Natural killer cell (primary cell): ENCODE measurements at places on chromosomes 12 and 14. TPM values are rescaled to one million over a fixed set of nuclear protein-coding genes. Genes with fewer than 3 reads are reported as not detected.

The IGF1 gene
- 0.48 TPM for total RNA-seq

The RDH12 gene
- not detected for total RNA-seq

The FOXN4 gene
- not detected for total RNA-seq

The OVCH1 gene
- total RNA-seq = not detected

The SMCO2 gene
- not detected for total RNA-seq

DNA sequence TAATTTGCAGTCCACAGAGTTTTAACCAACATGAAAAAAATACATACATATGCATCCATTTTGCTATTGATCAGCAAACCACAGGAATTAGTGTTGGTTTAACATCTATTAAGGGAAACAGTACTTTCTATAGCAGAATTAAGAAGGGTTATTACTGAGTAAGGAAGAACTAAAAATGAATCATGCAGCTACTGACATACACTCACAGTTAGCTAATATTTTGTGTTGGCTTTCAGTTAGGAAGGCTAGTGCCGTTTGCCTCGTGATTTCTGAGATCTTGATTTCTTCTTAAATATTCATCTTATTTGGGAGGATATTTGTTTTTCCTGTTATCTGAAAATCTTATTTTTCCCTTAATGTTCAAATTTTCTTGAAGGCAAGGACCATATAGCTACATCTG lies 423.4 kb downstream of the NOVA1 start:
- no peak overlapping the region for H3K27ac ChIP-seq
- no peak for DNase-seq
- H3K36me3 ChIP-seq = no peaks in the 10 kb centered on the region
- no peak overlapping the region for H3K4me3 ChIP-seq

GRCh38 chr12:110563702-110564470 lies 19.2 kb downstream of the PPTC7 start:
- H3K27me3 ChIP-seq = no peaks in the 10 kb centered on the region
- no peak for DNase-seq
- H3K27ac ChIP-seq = peak overlapping the region; percentile 44
- peaks cover 34% of the 10 kb centered on the region for H3K4me1 ChIP-seq

DNA sequence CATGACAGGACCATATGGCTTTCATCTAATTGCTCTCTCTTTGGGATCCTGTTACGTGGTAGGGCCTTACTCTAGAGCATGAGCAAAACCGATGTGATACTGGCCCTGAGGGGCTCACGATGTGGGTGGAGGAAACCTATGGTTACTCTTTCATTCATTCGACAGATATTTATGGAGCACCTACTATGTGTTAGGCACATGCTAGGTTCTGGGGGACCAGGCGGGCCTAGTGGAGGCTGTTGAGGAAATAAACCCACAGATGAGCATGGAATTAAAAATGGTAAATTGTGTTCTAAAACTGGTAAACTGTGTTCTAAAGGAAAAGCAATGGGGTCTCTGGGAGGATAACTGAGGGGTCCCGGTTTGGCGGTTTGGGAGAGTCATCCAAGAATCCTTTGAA lies 14.8 kb downstream of the SH2B3 start:
- peaks cover 28% of the 10 kb centered on the region for H3K36me3 ChIP-seq
- DNase-seq = no peak
- peaks cover 17% of the 10 kb centered on the region for H3K4me1 ChIP-seq
- H3K4me3 ChIP-seq = no peak overlapping the region
- H3K27me3 ChIP-seq = no peaks in the 10 kb centered on the region

DNA sequence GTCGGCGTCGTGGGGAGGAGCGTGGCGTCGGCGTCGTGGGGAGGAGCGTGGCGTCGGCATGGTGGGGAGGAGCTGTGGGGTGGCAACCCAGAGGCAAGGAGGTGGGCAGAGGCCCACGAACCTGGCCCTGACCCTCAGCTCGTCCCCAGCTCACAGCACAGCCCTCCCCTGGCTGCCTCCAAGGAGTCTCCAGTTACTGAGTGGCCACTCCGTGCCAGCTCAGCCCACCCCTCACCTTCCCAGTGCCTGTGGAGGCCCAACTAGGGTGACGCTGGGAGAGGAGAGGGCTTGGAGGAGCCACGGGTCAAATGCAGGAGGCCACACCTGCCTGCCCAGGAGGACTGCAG lies 5.8 kb downstream of the ADSS1 start:
- no peaks in the 10 kb centered on the region for H3K27me3 ChIP-seq
- H3K27ac ChIP-seq = no peak overlapping the region
- no peaks in the 10 kb centered on the region for H3K36me3 ChIP-seq
- no peak for DNase-seq
- no peak overlapping the region for H3K4me3 ChIP-seq

DNA sequence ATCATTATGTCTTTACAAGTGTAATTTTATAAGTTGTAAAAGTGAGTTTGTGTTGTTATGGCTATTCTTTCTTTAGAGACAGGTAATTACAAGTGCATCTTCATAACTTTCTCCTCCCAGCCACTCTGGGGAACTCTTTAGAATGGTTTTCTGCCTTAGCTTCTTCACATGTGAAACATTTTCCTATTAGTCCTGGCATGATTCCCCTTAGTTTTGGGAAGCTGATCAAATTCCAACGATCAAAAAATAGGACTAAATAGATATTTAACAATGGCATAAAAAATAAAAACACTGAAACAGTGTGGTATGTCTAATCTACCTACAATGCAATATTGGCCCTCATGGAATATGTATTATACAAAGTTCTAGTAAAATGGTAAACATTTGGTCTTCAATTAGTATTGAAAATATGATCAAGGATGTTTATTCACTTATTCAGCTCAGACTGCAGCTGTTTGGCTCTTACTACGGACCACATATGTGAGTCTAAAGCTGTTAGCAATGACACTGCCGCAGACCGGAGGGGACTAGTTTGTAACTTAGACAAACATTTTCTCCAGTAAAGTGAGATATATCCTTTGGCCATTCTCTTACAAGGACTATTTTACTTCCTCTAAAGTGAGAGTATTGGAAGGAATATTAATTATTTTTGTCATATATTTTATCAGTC lies 890.8 kb upstream of the USP15 start:
- no peak overlapping the region for H3K27ac ChIP-seq
- no peaks in the 10 kb centered on the region for H3K27me3 ChIP-seq
- DNase-seq = no peak
- H3K4me1 ChIP-seq = no peaks in the 10 kb centered on the region
- H3K36me3 ChIP-seq = no peaks in the 10 kb centered on the region

DNA sequence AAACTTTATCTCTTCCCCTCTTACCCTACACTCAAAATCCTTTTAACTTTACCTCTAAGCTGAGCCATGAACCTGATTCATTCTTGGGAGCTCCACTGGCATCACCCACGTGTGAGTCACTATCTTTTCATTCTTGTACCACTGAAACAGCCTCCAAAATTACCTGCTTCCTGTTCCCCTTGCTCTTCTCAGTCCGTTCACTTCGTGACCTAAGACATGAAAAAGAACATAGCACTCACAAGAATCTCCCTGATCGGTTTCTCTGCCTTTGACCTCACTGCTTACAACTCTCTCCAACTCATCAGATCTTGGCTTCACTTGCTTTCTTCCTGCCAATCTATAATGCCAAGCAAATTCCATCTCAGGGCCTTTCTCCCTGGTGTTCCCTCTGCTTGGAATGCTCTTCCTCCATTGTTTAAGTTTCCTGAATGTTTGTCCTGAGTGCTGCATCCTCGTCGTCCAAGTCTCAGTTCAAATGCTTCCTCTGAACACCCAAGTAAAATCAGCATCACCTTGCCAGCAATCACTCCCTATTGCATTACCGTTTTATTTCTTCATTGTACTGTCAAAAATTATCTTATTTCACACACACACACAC lies 9.2 kb downstream of the GLIPR1 start:
- no peak overlapping the region for H3K27ac ChIP-seq
- peaks cover 1% of the 10 kb centered on the region for H3K4me1 ChIP-seq
- H3K27me3 ChIP-seq = no peaks in the 10 kb centered on the region
- no peak for DNase-seq
- H3K4me3 ChIP-seq = no peak overlapping the region
- peaks cover 60% of the 10 kb centered on the region for H3K36me3 ChIP-seq

GRCh38 chr12:52402873-52403540 lies 3.1 kb downstream of the KRT82 start:
- no peaks in the 10 kb centered on the region for H3K4me1 ChIP-seq
- no peak overlapping the region for H3K4me3 ChIP-seq
- H3K36me3 ChIP-seq = no peaks in the 10 kb centered on the region
- DNase-seq = no peak
- H3K27ac ChIP-seq = no peak overlapping the region
- H3K27me3 ChIP-seq = no peaks in the 10 kb centered on the region
